ENCODE measurements at places on chromosomes 13 and 19. TPM values are rescaled to one million over a fixed set of nuclear protein-coding genes. Genes with fewer than 3 reads are reported as not detected.

DNA sequence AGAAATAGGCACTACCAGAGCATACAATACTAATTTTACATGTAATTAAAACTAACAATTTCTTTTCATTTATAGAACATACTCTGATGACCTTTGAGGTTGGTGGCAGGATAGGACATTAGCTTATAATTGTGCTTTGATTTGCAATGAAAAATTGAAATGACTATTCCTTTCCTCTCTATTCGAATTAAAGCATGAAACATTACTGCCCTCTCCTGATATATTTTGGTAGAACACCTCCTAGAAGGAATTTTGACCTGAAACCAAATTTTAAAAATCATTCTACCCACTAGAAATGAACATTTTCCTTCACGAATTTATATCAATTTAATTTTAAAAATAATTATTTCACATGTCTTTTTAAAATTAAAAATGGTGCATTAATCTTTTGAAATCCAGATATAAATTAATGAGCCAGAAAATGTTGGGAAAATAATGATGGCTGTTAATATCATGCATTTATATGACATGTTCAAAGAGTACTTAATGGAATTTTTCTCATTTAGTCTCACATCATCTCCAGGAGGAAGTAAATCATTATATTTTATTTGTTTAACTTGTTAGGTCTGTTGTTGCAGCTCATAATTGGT lies 556.3 kb upstream of the ARGLU1 start:
- DNase-seq: no peak
- H3K27ac ChIP-seq: no peak overlapping the region
- H3K4me3 ChIP-seq: no peak overlapping the region
- H3K27me3 ChIP-seq: no peaks in the 10 kb centered on the region

GRCh38 chr13:50126263-50126992 lies 111.2 kb downstream of the KCNRG start:
- no peak overlapping the region for H3K4me3 ChIP-seq
- peaks cover 2% of the 10 kb centered on the region for H3K27me3 ChIP-seq
- H3K27ac ChIP-seq: peak overlapping the region; percentile 97
- peaks cover 15% of the 10 kb centered on the region for H3K4me1 ChIP-seq

The AP1M2 gene
- total RNA-seq: not detected

DNA sequence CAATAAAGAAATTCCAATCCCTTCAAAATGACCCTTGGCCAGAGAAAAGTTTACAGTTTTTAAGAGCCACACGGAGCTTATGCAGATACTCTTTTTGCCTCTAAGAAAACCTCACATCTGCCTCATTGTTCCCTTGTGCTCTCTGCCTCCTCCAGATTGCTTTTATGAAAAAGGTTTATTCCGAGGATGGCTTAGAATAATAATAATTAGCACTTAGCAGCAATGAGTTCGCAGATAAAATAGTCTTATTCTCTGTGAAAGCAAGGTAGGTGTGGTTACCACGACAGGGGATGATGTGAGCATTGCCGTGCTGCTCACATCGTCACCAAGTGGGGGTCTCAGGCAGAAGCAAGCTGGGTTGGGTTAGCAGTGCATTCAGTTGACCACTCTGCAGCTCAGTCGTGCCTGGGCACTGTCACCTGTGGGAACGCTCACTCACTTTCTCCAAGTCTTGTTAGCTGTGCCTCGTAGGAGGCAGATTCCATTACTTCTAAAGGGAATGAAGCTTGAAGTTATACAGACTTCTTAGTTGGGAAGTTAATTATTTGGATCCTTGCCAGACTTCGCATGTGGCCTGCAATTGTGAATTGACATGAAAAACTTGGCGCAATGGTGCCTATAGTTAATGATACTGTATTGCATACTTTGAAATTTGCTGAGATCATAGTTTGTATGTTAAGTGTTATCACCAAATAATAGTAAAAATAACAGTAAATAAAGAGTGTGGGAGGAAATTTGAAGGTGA lies 157.2 kb downstream of the MYO16 start:
- no peak overlapping the region for H3K27ac ChIP-seq
- H3K36me3 ChIP-seq: no peaks in the 10 kb centered on the region
- H3K27me3 ChIP-seq: peaks cover 3% of the 10 kb centered on the region

GRCh38 chr13:101979825-101980224 lies 422.0 kb downstream of the FGF14 start:
- H3K4me3 ChIP-seq: no peak overlapping the region
- H3K27me3 ChIP-seq: no peaks in the 10 kb centered on the region
- H3K36me3 ChIP-seq: no peaks in the 10 kb centered on the region
- no peak overlapping the region for H3K27ac ChIP-seq
- H3K4me1 ChIP-seq: no peaks in the 10 kb centered on the region

DNA sequence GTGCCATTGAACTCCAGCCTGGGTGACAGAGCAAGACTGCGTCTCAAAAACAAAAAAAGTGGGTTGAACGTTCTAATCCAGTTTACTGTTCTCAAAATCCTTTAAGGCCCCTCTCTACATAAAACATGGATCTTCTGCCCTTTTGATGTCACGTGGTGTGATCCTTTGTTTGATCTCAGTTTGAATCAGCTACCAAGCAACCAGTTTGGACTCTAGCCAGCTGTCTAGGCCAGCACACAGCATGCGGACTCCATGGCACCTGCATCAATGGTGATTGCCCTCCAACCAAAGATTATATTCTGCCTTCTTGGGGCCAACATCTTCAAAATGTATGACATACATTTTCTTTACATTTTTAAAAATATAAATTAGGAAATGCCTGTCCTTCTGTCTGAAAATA lies 365.4 kb downstream of the NDFIP2 start:
- no peaks in the 10 kb centered on the region for H3K36me3 ChIP-seq
- no peak overlapping the region for H3K4me3 ChIP-seq
- no peak overlapping the region for H3K27ac ChIP-seq
- H3K4me1 ChIP-seq: no peaks in the 10 kb centered on the region
- no peaks in the 10 kb centered on the region for H3K27me3 ChIP-seq
- no peak for DNase-seq

DNA sequence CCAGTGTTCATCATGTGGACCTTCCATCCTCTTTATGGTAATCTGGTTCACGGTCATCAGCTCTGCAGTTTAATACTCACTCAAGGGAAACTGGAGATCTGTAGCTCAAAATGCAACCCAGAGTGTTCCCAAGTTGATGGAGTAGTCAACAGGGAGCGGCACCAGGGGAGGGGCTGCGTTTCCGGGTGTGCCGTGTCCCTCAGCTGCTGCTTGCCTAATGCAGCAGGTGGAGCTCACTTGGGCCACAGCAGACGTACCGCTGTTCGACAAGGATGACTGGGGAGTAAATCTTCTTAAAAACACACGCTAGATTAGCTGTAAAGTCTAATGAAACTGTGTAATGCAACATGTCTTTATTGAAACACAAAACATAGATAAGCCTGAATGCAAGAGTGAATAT lies 81.1 kb downstream of the TNFSF13B start:
- no peak overlapping the region for H3K27ac ChIP-seq
- no peak overlapping the region for H3K4me3 ChIP-seq
- H3K4me1 ChIP-seq: no peaks in the 10 kb centered on the region

DNA sequence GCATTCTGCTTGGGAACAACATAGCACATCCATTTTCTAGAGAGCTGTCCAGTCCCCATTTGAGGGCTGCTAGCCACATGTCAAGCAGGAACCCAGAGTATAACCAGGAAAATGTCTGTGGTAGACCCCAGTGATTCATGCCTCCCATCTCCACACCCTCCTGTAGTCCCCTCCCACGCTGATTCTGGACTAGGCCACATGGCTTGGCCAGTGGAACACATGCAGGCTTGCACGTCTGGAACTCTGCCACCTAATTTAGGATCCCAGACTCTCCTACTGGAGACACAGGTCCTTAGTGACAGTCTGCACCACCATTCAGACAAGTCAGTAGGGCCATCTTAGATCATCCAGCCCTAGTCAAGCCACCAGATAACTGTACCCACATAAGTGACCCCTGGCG lies 149.8 kb downstream of the ZIC5 start:
- H3K27me3 ChIP-seq: no peaks in the 10 kb centered on the region
- no peak overlapping the region for H3K27ac ChIP-seq
- no peak overlapping the region for H3K4me3 ChIP-seq
- DNase-seq: no peak

DNA sequence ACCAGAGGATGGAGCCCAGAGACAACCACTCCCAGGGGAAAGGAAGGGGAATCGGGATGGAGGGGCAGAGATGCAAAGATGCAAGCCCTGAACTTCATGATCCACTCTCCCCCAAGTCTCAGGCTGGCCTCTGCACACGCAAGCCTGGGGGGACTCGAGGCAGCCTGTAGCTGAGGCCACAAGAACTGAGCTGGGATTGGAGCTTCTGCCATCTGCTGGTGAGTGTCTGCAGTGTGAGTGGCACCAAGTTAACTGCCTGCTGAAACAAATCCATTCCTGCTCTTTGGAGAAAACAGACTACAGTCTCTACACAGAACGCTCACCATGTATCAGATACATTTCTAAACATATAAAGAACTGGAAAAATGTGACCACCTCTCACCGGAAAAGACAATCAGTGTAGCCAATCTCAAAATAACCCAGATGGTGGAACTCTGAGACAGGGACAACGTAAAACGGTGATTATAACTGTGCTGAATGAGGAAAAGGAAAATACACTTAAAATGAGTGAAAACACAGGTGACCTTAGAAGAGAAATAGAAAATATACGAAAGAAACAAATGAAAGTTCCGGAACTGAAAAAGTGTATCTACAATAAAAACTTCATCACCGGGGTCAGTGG lies 62.1 kb downstream of the KLF2 start:
- no peak overlapping the region for H3K27ac ChIP-seq
- DNase-seq: peak; percentile 42
- H3K4me3 ChIP-seq: no peak overlapping the region
- H3K4me1 ChIP-seq: no peaks in the 10 kb centered on the region
- H3K27me3 ChIP-seq: no peaks in the 10 kb centered on the region
- peaks cover 50% of the 10 kb centered on the region for H3K36me3 ChIP-seq

DNA sequence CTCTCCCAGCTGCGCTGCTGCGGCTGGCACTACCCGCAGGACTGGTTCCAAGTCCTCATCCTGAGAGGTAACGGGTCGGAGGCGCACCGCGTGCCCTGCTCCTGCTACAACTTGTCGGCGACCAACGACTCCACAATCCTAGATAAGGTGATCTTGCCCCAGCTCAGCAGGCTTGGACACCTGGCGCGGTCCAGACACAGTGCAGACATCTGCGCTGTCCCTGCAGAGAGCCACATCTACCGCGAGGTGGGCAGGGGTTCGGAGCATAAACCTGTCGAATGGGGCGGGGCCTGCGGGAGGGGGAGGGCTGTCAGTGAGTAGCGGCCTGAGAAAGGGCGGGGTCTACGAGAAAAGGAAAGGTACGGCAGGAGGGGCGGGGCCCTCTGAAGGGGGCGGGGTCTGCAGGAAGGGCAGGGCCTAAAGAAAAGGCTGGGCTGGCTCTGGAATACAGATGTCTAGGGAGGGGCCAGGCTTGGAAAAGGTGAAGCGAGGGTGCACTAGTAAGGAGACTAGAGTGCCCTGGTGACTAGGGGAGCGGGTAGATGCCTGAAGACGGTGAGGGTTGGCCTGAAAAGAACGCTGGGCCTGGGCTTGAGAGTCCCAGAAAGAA lies 3.6 kb downstream of the CD37 start:
- H3K36me3 ChIP-seq: peaks cover under 1% of the 10 kb centered on the region
- peak; percentile 85 for DNase-seq
- H3K4me1 ChIP-seq: peaks cover 13% of the 10 kb centered on the region
- no peak overlapping the region for H3K27ac ChIP-seq

The RETN gene
- not detected for total RNA-seq

The PSG2 gene
- total RNA-seq: not detected

The YJEFN3 gene
- total RNA-seq: 5.7 TPM

GRCh38 chr13:112079696-112080095 lies 12.7 kb downstream of the SOX1 start:
- no peak for DNase-seq

DNA sequence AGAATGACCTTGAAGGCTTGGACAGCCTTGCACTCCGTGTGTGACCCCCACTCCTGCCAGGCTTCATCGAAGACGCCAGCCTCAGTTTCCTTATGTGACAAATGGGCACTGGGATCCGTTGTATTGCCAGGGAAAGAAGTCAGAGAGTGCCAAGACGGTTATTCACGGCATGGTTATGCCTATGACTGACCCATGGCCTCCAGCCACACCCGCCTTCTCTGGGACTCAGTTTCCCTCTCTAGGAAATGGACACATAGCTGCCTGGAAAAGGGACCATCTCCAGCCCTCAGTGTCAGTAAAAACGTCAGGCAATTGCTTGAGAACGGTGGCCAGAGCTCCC lies 915 bp upstream of the UBE2S start:
- DNase-seq: no peak
- H3K27ac ChIP-seq: peak overlapping the region; percentile 99
- H3K36me3 ChIP-seq: no peaks in the 10 kb centered on the region
- H3K4me3 ChIP-seq: peak overlapping the region; percentile 3
- H3K27me3 ChIP-seq: no peaks in the 10 kb centered on the region

The KLK15 gene
- not detected for total RNA-seq

The PET100 gene
- total RNA-seq: 3.7 TPM

The FFAR2 gene
- total RNA-seq: not detected

DNA sequence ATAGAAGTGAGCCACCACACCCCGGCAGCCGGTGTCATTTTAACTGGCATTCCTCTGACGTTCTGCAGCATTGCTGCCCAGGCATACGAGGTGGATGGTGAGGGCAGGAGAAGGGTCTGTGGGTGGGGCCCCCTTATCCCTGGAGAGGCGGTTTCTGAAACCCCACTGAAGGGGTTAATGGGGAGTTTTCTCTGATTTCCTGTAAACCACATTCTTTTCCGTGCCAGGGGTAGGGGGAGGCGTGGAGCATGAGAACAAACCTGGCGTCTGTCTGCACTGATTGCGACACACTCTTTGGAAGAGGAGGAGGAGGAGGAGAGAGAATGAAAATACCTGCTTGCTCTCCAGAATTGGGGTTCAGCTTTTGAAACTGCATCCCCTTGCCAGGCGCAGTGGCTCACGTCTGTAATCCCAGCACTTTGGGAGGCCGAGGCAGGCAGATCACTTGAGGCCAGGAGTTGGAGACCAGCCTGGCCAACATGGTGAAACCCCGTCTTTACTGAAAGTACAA lies 2.7 kb upstream of the C3 start:
- no peak overlapping the region for H3K4me3 ChIP-seq
- peaks cover under 1% of the 10 kb centered on the region for H3K36me3 ChIP-seq
- DNase-seq: peak; percentile 83
- peaks cover 44% of the 10 kb centered on the region for H3K4me1 ChIP-seq

The WDR62 gene
- total RNA-seq: 0.12 TPM

The CYP4F11 gene
- 6.3 TPM for total RNA-seq
